ENCODE measurements at places on chromosomes 3 and 15.

DNA sequence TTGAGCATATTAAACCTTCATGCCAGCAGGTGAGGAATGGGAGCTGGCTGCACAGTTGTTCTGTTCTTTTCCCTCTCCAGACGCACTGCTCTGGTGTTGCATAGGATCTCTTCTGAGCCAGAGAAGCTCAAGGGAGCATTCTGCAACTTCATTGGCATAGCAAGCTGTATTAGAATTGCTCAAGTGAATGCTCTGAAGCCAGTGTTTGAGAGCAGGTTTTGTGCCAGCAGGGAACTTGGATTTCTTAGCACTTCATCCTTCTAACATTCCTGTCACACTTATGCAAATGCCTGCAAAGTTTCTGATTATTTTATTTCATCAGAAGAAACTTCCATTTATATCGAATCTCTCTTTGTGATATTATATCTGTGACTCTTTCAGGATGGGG, 366.6 kb downstream of the AGBL1 start:
- DNase-seq: no peak

GRCh38 chr15:60511351-60512031, 32.5 kb upstream of the ICE2 start:
- no peak for DNase-seq

DNA sequence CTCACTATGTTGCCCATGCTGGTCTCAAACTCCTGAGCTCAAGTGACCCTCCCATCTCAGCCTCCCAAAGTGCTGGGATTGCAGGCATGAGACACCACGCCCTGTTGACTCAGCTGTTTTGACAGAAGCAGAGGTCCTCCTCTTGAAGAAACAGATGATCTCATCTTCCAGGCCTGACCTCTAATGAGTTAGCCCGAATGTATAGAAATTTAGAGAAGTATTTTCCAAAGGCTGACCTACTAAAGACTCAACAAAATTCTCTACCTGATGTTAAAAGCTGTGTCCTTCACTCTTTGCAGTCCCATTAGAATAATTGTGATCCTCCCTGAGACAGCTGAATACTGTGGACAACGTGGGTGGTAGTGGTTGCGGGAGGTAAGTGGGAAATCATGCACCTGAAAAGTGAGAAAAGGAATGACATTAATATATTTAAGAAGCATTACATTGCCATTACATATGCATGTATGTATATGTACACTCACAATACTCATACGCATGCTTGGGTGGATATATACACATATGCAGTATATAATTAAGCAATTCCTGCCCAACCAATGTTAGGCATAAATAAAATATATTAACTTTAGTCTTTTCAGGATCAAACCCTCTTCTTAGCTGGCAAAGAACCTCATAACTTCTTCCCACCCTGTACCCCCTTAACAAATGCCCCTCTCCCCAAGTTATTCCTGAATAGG, 204.6 kb upstream of the NR2F2 start:
- DNase-seq: no peak

- no peak for DNase-seq
These were observed 141.9 kb downstream of the TPRA1 start for GRCh38 chr3:127448671-127449070.

GRCh38 chr3:123412811-123413604, 35.9 kb downstream of the ADCY5 start:
- DNase-seq: no peak

GRCh38 chr15:38130740-38131498, 121.7 kb upstream of the SPRED1 start:
- DNase-seq: no peak

- no peak for DNase-seq
These were observed 253.0 kb downstream of the ARRDC4 start for GRCh38 chr15:98213346-98213979.

DNA sequence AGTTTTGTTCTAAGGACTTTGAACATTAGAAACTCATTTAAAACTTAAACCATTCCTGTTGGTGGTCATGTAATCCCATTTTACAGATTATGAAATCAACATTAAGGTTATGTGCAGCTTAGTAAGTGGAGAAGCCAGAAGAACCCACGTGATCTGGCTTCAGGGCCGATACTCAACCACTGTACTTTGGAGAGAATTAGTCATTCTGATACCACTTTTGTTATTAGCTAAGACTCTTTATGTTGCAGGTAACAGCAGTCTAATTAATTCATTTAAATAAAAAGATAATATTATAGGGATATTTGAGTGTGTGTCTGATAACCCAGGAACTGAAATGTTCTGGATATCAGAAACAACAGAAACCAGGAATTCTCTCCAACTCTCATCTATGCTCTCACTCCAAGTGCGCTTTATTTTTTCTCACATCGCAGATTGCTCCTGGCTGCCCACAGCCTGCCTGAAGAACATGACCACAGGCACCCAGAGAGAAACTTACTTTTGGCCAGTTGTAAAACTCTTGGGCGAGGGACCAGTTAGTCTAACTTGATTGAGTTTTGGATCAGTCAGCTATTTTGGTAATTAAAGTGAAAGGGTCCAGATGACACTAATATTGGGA, 25.2 kb downstream of the UBE2E1 start:
- DNase-seq: peak; percentile 55

DNA sequence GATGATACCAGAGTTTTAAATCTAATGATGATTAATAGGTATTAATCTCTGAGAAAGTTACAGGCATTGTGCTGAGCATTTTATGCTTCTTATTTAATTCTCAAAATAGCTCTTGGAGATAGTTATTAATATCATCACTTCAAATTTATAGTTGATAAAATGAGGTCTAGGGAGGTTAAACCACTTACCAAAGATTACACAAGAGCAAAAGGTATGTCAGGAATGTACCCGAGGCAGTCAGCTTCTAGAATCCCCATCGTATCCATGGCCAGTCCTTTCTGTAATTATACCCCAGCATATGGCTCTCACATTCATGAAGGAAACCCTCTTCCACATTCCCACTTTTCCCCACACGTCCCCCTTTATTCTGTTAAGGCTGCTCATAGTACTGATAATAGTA, 421.3 kb downstream of the PYDC2 start:
- DNase-seq: no peak

GRCh38 chr15:40594429-40594836, 384 bp downstream of the KNL1 start:
- DNase-seq: no peak

- no peak for DNase-seq
These were observed 137.7 kb downstream of the NUP210 start for GRCh38 chr3:13282358-13282985.

- DNase-seq: no peak
These were observed 154.3 kb upstream of the ARPP21 start for GRCh38 chr3:35484929-35485530.

DNA sequence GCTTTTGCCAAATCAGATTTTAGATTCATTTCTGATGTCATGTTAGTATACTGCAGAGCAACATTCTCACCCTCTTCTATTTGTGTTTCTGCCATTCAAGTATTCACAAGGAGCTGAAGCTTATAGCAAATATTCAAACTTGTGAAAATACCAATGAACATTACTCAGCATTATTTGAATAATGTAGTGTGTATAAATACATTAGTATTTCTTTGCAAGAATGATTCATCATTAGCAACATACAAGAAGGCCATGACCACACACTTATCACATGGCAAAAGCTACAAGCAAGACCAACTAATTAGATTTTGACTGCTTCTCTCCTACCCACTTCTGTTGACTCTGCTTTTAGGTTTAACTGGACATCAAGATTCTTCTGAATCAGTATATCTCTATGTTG, 124.9 kb downstream of the IGSF11 start:
- DNase-seq: no peak

GRCh38 chr3:193702967-193703366, 110.0 kb downstream of the OPA1 start:
- no peak for DNase-seq

- DNase-seq: no peak
These were observed 3.2 kb downstream of the LAMP3 start for GRCh38 chr3:183159333-183159732.

DNA sequence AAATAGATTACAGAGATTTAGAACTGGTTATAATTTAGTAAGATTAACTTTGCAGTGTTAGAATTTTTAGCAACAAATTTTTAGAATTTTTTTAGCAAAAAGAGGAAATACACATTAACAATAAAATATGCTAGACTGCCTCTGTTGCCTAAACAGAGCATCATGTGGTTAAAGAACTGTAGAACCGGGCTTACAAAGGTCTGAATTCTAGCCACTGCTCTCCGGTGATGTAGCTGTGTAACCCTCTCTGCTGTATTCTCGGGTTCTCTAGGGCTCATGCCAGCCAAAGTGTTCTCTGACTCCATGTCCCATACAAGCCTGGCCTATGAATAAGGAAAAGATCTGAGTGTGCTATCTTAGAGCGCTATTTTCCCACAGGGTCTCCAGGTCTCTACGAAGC, 2.9 kb upstream of the P2RY12 start:
- no peak for DNase-seq

DNA sequence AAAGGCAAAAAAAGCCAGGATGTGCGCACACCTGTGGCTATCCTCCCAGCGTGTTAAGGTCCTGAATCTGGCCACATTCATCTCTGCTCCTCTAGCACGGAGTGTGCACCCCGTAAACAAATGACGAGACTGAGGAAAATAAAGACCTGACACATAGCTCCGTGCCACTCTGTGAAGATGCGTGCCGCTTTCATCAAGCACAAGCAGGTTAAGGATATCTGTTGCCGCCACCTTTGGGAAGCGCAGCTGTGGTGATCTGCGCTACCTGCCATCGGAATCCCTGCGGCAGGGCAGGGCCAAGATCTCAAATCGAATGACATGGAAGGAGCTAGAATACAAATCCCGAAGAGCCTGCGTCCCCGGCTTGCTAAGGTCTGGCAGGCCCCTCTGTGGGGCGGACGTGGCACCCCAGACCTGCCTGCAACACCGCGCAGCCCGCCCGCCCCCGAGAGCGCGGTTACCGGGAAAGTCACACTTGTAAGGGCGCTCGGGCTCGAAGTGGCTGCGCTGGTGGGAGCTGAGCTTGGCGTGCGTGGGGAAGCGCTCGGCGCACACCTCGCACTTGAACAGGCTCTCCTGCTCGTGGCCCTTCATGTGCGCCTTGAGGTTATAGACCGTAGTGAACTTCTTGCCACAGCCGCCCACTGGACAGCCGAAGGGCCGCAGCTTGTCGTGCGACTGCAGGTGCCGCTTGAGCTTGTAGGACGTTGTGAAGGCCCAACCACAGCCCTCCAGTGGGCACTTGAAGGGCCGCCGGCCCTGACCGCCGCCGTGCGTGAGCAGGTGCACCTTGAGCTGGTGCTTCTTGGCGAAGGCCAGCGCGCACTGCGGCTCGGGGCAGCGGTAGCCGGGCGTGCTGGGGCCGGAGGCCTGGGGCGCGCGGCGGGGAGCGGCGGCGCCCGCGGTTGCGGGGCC, 936 bp downstream of the ZXDC start:
- DNase-seq: peak; percentile 13

DNA sequence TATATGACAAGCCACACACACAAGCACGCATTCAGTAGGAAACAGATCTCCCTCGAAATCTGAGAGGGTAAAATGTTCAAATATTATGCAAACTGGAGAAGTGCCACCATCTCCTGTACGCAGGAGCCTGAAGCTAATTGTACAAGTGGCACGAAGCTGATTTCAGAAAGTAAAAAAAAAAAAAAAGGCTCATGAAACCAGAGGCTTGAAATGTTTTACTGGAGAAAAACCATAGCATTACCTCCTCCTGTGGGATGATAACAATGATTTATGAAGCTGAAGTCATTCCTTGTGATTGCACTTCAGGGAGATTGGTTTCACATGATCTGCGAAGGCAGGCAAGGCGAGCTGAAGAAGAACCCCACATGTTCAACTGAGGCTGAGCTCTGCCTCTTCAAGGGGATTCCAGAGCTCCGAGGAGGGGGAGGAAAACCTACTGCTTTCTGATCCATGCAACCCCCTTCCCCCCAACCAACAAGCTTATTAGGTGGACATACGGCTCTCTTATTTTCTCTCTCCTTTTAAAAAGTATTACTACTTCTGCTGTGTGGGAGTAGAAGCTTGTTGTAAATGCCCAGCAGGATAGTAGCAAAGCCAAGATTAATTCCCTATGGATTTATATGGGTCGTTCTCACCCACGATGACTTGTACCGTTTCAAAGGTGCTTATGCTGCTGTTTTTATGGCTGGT, 101.1 kb downstream of the GREM1 start:
- no peak for DNase-seq

- DNase-seq: no peak
These were observed 48.2 kb downstream of the MDFIC2 start for GRCh38 chr3:70264122-70264780.

GRCh38 chr3:14466179-14466903, 63.9 kb downstream of the SLC6A6 start:
- no peak for DNase-seq

DNA sequence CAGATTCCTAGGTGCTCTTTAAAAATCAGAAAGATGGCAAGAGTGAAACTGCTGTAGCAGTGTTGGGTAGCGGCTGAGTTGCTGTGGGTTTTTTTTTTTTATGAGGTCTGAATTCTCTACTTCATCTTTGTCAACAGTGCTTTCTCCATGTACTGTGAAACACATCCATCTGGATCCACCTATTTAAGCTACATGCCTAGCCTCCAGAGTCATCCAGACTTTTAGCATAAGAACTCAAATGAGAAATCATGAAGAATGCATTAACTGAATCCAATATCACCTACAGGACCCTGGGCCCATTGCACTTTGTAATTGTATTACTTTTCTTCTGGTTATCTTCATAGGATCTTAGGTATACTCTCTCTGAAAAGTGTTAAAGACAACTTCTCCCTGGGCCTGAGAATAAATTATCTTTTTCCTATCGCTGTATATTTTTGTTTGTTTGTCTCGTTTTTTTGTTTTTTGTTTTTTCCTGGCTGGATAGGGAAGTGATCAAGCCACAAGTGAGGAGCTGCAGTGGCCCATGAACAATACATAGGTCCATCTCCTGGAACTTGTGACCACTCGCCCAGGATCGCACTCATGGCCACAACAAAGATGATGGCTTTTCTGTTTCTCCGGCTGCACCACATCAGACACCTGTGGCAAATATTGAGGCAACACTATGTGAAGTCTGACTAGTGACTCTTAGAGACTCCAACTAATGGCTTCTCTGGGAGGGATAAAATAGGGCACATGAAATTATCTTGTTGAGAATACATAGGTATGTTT, 609.9 kb upstream of the AGTR1 start:
- DNase-seq: no peak

DNA sequence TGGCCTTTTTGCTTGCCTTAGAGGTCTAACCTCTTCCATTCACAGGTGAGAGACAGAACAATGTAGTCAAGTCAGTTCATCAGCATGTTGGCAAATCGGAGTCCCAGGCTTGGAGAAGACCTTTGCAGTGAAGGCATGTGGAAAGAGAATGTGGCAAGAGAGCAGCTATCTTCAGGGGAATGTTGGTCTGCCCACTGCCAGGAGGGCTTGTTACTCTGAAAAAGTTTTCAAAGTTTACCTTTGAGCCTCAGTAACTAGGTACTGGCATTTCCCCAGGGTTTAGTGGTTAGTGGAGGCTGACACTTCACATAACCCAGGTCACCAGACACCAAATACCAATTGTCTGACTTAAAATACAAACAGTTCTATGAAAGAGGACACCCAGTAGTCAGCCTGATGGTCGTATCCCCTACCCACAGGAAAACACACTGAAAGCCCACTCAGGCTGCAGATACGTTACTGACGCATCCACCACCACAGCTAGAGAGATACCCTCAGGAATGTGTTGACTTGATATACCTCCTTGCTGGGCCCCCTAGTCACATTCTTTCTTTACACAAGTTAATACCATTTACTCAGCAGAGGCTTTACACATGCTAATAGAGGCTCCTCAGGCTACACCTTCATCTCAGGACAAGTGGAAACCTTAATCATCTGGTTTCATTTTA, 9.7 kb upstream of the ARID3B start:
- DNase-seq: no peak

- DNase-seq: peak; percentile 80
These were observed 60.5 kb downstream of the SH3BP5 start for GRCh38 chr3:15271785-15272381.

GRCh38 chr3:2568156-2568555, 469.5 kb downstream of the CNTN4 start:
- DNase-seq: no peak

Measured in T-helper 1 cell (primary cell).